ENCODE measurements at places on chromosomes 2 and 18.

DNA sequence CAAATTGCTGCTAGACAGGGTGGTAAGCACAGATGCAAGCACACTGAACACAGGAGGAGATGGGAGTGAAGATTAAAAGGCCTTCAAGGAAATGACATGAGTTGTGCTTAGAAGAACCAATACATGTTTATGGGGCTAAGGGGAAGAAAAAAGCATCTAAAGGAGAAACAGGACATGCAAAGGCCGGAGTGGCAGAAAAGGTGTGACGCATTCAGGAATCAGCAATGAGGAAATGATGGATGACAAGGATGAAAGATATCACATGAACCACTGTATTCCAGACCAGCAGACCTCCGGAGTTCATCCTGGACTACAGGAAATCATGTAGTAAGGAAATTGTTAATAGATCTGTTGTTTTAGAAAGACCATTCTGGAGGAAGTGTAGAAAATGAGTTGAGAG is 42.8 kb downstream of the PPP4R1 start:
- DNase-seq, result no peak

DNA sequence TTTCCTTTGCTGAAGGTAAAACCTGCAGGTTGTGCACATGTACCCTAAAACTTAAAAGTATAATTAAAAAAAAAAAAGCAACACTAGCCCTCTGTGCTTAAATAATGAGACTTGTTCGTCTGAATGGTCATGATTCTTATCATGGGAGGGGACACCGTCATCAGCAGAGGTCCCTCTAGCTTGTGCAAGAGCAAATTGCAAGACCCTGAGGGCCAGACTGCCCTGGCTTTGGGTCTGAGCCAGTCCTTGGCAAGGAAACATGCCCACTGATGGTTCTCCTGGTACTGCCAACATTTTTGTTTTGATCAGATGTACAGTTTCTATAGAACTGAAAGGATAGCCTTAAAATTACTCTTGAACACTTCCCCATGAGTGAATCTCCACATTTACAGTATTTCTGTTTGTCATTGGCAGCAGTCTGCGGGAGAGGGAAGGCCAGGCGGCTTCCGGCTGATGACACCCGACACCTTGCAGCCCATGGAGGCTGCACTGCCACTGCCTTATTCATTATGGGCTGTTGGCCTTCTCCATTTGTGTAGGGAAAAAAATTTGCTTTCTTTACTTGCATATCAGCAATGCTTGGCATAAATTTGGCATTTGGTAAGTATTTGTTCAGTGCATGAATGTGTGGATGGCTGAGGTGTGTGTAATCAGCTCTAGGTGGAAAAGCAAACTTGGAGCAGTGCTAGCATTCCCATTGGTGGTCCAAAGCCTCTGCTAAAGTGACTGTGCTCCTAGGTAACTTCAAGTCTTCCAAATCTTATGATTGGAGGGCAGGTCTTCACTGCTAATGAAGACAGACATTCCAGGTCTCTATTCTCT is 161.6 kb upstream of the ALKAL2 start:
- DNase-seq, result no peak

DNA sequence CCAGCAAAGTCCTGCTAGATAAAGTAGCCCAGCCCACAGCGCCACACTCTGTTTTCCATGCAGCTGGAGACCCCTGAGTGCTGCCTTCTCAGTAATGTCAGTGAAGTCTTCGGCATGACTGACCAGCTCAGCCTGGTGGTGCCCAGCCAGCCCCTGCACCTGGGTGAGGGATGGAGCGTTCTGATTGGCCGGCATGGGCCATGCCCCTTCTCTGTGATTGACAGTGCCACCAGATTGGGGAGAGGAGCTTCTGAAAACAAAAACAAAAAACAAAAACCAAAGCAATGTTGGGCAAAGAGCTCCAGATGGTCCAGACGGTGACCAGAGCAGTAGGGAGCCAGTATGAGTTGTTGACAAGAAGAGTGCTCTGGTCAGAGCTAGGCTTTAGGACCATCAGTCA is 122.6 kb downstream of the DYSF start:
- no peak for DNase-seq

DNA sequence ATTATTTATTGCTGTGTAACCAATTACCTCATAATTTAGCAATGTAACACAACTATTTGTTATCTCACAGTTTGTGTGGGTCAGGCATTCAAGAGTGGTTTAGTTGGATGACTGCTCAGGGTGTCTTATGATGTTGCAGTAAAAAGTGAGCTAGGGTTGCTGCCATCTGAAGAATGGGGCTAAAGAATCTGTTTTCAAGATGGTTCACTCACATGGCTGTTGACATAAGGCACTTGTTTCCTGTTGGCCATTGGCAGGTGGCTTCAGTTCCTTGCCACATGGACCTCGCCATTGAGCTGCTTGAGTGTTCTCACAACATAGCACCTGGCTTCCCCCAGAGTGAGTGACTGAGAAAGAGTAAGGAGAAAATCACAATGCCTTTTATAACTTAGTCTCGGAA is 123.2 kb downstream of the TMEM17 start:
- DNase-seq, result no peak

DNA sequence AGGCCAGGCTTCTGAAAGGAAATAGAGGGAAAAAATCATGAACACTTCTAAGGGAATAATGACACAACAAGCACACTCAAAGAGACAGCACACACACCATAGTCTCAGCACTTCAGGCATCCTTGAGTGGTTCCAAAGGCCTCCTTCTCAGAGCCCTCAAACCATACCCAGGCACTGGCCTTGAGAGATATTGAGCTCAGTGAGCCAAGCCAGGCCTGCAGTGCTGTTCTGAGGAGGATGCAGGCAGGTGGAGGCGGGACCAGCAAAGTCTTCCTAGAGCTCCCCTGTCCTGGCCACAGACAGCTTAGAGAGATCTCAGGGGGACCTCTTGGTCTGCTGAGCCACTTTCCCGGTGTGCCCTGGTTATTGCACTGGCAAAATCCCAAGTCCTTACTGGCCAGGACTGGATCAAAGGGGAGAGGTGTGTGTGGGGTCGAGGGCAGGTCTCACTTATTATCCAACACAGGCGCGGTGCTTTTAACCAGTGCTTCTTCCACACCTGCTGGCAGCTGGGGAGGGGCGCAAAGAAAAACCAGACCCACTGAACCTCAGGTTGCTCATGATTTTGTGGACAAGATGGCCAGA is 86.8 kb upstream of the HAAO start:
- DNase-seq, result no peak
